ENCODE measurements at places on chromosomes 6 and 20.

- no peak for DNase-seq
Measured at GRCh38 chr6:149593408-149593807, 27.2 kb downstream of the GINM1 start.

DNA sequence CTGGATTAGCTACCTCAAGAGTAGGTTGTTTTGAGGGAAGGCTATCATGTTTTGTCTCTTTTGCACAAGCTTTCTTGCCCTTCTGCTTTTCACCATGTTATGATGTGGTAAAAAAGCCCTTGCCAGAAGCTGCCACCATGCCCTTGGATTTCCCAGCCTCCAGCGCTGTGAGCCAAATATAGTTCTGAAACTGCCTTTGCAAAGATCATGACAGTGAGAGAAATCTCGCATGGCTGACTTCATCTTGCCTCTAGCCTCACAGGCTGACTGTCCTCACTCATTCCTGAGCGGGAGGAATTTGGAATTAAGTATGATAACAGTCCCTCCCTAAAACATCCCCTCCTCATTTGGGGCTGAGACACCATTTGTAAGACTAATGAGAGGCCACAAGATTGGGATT, 207.7 kb downstream of the BTBD9 start:
- no peak for DNase-seq

GRCh38 chr6:160260803-160261450, 2.3 kb upstream of the SLC22A2 start:
- no peak for DNase-seq

GRCh38 chr6:165031502-165031901, 277.9 kb downstream of the C6orf118 start:
- no peak for DNase-seq

DNA sequence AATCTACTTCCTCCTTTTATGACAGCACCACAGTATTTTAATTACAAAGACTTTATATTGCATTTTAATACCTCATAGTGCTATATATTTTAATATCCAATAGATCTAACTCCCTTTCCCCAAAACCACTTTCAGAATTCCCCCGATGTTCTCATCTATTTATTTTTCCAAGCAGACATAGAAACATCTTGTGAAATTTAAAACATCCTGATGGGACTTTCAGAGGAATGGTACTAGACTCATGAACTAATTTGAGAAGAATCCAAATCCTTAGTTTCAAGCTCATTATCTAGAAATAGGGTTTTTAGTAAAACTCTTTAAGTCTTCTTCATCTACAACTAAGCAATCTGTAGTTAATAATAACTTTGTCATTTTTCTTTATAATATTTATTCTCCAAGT, 97.0 kb downstream of the TRERF1 start:
- no peak for DNase-seq

DNA sequence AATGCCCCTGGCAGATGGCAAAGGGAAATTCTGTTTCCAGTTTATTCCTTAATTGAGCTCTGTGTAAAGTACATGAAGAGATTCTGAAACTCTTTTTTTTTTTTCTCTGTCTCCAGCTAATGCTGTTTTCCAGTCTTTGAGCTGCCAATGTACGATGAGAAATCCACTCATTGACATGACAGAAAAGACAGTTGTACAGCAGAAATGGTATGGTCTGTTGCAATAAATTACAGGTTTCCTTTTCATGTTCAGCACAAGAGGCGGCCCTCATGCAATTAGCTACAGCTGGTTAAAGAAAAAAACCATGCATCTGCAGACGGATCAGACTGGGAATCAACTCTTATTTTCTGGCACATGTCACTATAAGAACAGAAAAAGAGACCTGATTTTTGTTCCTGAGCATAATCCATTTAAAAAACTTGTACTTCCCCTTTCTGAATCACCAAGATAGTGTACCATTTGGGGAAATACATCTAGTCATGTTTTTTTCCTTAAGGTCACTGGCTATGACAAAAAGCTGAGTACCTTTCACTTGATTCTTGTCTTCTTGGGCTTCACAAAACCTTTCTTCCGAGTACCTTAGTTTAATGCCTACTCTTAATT, 289.8 kb upstream of the PREP start:
- no peak for DNase-seq

DNA sequence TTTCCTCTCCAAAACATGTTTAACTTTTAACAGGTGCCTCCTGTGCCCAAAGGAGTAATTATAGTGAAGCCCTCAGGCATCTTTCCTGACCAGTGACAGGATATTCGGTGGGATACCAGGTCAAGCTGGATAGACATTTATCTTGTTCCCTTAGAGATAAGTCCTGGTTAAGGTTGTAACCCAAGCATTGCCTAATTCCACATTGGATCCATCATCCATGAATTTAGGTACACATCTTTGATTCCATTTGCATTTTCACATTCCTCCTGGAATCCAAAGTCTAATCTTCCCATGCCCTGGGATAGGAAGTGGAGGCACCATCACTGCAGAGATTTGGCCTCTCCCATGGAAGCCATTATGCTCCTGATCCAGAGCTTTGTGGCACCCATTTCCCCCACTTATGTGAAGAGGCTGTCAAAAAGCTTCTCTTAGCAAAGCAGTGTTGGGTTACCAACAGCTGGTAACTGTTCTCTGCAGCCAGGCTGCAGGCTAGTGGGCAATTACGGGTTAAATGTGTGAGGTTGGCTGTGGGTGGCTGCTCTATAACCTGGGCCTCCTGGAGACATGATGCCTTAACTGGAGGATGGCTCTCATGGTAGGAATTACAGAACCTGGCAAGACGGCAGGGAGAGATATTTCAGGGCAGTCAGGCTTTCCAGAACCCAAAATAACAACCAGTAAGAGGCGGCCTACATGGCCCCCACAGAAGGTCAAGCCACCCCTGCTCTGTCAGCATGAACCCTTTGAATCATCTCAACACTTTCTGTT, 96.9 kb upstream of the VGLL2 start:
- DNase-seq: no peak

DNA sequence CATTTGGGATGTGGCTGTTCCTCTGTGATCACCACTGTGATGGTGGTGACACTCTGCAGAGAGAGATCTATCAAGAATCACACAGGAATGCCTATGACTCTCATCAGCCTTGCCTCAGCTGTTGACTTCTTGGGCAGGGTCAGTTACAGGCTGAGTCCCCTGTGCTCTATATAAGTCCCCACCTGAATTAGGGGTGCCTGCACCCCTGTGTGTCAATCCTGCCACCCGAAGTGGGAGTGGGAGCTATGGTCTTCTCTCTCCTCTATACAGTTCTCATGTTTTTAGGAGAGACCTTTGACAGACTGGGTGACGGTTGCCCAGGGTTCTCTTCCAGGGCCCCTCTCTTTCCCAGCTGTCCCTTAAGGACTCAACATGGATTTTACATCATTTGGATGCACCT, 173.8 kb downstream of the ZDHHC14 start:
- no peak for DNase-seq

- no peak for DNase-seq
Measured at GRCh38 chr20:36097337-36098151, 57.0 kb upstream of the EPB41L1 start.

DNA sequence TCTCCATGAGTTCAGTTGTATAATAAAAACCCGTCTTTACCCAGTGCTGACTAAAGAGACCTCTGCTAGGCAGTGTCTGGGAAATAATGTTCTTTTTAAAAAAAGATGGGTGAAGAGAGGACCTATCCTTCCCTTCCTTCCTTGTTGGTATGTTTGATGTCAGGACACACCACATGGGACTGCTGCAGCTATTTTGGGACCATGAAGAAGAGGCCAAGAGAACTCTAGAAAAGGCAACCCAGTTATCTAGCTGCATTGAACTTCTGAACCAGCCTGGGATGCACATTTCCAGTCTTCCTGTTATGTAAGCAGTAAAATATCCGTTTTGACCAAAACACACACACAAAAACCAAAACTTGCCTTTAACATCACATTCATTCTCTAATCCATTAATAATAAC, 77.3 kb downstream of the RFX6 start:
- DNase-seq: no peak

DNA sequence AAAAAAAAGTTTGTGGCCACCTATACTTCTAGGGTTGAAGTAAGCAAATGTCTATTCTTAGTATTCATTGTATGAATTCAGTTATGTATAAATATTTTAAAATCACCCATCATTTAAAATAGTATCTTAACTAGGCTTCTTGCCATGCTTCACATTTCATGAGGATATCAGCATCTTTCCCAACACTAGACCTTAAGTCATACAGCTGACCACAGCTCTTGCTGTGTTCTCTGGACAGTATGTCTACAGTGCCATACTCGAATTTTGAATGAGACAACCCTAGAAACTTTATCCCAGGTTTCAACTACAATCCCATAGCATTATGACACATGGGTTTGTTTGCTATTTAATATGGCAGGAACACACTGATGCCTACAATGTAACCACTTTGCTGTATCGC, 5.2 kb downstream of the TXNDC5 start:
- DNase-seq: no peak

DNA sequence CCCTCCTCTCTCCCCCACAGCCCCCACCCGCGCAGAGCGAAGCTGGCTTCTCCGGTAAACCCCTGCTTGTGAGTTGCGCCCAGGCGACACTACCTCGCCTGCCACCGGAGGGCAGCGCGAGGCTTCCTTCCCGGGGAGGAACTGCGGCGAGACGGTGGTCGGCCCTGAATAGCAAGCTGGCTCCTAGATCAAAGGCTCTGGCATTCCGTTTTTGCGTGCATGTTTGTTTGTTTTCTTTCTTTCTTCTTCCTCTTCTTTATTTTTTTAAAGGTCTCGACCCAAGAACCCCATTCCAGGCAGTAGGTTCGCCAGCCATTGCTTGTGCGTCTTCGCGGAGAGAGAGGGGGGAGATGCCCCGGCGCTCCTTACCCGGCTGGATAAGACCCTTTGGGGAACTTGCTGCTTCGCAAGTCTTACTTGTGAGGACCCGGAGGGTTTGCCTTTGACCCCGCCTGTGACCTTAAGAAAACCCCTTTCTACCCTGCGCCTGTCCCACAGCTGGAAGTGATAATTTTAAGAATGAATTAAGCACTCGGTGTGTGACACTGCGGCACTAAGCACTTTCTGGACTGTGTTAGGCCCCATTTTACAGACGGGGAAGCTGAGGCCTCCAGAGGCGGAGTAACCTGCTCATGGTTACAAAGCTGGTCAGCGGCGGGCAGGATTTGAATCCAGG, 92.7 kb upstream of the SIRPA start:
- DNase-seq: no peak

- DNase-seq: no peak
Measured at GRCh38 chr20:63471981-63472831, at the start of gene KCNQ2. Gene KCNQ2, minus strand, starts transcription at chr20:63472655. Its CDS starts 192 bp downstream, at chr20:63472463.

DNA sequence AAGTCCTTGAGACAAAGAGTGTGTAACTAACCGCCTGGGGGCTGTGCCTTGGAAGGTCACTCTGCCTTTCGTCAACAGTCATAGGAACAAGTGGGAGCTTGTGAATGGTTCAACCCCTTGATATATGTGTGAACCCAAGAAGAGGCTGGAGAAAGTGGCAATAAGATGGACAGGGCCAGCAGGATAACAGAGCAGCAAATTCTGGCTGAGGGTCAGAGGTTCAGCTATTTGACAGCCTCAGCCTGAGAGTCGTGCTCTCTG, 54.9 kb downstream of the CPNE5 start:
- DNase-seq: no peak

GRCh38 chr6:84059082-84059481, 25.5 kb downstream of the MRAP2 start:
- DNase-seq: no peak

- no peak for DNase-seq
Measured at GRCh38 chr6:29709188-29709587, 14.0 kb upstream of the HLA-F start.

- no peak for DNase-seq
Measured at GRCh38 chr6:31717499-31718222, 2.5 kb downstream of the LY6G6D start.

GRCh38 chr6:111487661-111488060, 4.6 kb upstream of the REV3L start:
- DNase-seq: peak; percentile 67

DNA sequence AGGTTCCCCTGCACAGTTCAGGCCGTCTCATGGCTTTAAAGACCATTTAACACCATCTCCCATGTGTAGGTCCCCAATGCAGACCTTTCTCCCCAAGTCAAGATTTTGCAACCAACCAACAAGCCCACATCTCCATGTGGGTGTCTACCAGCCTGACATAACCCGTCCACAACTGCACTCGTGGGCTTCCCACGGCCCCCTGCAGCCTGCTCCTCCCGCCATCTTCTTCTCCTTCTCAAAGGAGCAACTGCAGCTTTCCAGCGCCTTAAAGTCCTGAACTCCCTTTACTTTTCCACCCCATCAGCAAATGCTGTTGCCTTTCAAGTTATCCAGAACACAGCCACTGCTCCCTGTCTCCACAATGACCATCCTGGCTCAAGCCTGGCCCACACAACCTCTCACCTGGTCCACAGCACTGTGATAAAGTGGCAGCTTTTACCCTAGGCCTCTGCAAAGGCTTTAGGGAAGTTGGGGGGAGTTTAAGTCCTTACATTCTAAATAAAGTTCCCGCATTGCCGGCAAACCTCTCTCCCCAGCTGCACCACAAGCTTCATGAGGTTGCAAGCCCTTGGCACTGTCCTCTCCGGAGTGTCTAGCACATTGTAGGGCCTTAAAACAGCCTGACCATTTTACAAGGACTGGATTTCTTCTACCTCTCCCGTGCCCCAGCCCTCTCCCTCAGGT, 140.5 kb downstream of the PREX1 start:
- DNase-seq: no peak

GRCh38 chr6:141056945-141057625, 1075.6 kb upstream of the GJE1 start:
- no peak for DNase-seq

DNA sequence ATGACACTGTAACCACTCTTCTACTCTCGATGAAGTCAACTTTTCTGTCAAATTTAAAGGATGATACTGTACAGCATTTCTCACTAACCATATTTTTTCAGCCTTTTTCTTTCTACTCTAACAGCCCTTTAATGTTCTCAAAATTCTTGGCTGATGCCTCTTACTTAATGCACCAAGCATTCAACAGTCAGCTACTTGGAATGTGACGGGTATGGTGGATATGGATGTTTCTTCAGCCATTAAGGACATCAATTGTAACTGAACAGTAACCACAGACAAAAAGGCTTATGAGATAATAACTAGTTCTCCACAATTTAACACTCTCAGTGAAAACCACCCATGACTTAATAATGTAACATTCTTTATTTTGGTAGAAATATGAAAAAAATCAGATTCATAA, 467.2 kb upstream of the ZNF337 start:
- peak; percentile 55 for DNase-seq

DNA sequence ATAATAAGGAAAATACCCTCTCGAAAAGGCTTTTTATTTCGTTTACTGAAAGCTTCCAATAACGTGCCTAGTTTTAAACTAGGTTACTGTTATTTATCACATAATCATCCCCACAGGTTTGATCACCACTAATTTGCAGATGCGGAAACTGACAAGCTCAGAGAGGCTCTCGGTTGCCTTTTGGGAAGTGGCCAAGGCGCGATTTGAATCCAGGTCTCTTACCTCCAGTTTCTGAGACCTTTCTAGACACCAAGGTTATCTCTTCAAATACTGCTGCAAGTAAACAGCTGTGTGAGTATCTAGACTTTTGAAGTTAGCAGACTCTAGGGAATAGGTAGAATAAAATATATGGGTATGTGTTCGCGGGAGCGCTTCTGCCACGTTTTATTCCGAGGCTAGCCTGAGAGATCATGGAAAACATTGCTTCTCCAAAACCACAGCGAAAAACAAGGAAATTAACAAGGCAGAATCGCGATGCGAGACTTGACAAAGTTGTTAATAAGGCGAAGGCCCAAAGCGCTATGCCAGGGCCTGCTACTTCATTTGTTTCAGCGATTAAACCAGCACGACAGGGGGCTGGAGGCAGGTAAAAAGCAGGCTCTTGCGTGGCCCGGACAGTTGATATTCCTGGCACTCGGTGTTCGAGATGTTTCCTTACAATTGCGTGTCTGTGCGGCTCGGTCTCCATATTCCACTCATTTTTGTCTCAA, 1.8 kb upstream of the JARID2 start:
- DNase-seq: no peak
